NCI-H510A (cell line): ENCODE measurements at places on chromosomes 5 and 9.

DNA sequence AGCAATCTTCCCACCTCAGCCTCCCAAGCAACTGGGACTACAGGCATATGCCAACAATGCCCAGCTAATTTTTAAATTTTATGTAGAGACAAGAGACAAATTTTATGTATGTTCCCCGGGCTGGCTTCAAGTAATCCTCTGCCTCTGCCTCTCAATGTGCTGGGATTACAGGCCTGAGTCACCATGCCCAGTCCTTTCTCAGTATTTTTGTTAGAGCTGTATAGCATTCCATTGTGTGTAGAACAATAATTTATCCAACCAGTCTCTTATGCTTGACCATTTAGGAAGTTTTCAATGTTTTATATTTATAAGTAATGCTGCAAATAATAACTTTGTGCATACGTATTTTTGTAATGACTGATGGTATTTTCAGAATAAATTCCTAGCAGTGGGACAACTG lies 38.9 kb upstream of the CTXN3 start:
- no peak for DNase-seq

DNA sequence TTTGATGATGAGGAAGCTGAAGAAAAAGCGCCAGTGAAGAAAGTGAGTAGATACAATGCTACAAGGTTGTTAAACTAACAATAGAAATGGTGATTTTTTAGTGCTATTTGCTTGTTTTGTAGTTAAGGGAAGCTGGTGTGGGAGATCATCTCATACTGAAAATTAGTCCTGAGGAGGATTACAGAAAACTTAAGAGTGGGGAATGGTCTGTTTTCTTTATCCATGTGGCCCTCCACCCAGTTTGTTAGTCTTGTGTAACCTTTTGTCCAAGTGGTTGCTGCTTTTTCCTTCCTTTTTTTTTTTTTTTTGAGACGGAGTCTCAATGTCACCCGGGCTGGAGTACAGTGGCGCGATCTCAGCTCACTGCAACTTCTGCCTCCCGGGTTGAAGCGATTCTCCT lies 12.5 kb downstream of the NPM1 start:
- no peak for DNase-seq

DNA sequence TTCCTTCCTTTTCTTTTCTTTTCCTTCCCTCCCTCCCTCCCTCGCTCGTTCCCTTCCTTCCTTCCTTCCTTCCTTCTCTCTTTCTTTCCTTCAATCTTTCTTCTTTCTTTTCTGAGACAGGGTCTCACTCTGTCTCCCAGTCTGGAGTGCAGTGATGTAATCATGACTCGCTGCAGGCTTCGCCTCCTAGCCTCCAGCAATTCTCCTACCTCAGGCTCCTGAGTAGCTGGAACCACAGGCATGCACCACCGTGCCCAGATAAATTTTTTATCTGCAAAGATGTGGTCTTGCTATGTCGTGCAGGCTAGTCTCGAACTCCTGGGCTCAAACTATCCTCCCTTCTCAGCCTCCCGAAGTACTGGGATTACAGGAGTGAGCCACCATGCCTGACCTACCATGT lies 81.4 kb downstream of the SPATA31C2 start:
- DNase-seq, result no peak

DNA sequence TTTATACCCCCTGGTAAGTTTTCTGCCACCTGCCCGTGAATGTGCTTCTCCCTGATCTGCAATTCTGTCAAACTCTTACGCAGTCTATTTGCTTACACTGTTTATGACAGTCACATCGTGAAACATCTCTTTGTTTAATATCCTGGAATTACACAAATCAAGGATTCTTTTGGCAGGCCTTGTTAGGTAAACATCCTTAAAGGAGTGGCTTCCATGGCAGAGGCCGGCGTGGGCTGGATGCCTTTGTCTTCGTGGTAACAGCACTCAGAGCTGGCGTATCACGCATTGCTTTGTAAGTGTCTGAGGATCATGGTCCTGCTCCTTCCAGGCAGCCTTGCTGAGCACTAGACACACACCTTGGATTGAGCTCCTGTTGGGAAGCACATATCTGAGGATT lies 145.7 kb downstream of the IRX1 start:
- DNase-seq, result no peak

DNA sequence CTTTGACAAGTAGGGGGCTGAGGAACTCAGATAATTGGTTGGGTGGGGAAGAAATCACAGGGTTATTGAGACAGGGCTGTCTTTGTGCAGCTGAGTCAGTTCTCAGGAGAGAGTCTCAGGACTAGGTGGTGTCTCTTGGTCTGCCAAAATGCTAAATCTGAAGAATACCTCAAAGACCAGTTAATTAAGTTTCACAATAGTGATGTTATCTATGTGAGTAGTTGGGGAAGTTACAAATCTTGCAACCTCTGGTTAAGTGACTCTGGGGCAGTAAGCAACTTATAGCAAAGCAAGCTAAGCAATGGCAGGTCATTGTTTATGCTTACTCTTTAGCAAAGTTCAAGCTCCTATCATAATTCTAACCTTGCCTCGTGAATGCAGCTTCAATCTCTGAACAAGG lies 53.6 kb downstream of the GIN1 start:
- DNase-seq, result no peak

DNA sequence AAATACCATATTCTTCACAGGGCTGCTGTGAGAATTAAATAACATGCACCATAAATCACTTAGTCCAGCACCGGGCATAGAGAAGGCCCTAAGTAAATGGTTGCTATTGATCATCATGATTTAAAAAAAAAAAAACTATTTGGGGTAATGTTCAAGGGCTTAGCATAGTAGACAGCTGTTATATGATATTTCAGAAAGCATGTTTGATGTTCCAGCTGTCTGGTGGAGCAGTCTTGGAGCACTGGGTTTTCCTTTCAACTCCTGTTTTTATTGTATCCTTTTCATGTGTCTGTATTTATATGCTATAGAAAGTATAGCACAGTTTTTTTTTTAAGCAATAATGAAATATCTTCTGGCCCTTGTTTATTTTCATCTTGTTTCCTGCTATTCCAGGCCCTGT lies 28.0 kb upstream of the TOMM5 start:
- DNase-seq, result no peak

GRCh38 chr5:360257-361027 lies 38.9 kb downstream of the AHRR start:
- DNase-seq, result no peak

DNA sequence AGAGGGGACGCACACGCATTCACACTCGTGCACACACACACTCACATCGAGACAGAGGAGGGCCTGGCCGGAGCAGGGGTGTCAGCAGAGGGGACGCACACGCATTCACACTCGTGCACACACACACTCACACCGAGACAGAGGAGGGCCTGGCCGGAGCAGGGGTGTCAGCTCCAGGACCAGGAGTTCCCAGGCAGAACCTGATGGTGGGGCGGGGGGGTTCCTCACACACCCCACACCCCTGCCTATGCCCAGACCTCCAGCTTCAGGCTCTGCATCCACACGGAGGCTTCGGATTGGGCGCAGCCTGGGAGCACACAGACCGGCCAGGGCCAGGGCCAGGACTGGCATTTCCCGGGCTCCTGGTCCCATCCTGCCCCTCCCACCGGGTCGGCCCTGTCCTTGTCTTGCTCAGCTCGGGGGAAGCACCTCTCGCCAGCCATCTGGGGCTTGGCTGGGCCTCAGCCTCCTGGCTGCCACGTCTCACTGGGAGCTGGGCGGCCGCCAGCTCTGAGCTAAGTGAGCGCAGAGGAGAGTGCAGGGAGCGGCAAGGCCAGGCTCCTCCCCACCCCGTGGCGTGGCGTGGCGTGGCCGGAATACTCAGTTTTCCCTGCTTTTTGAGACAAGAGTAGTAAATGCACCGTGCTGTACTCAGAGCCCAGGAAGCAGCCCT lies 31.3 kb downstream of the ADAMTS2 start:
- DNase-seq, result no peak

DNA sequence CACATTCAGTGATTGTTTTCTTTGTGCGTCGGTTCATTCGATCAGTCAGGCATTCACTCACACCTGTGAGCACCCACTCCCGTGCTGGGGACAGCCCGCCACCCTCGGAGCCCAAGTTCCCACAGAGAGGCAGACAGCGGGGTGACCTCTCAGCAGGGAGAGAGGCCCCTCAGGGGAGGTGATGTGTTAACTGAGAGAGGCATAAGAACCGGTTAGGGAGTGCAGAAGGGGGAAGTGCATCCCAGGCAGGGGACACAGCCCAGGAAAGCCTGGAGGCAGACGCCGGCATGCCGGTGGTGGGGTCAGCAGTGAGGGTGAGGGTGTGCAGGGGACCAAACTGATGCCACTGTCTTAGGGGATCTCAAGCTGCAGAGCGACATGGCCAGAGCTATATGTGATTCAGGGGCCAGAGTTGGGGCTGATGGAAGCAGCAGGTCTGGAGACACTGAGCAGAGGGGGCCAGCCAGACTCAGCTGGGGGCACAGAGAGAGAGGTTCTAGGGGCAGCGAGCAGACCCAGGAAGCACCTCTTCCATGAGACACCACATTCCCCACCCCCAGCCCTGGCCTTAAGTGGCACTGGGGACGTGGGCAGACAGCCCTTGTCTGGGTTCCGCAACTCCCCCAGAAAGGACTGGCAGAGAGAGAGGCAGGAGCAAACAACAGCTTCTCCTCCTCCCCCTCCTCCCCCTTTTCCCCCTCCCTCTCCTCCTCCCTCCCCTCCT lies 35.9 kb downstream of the HK3 start:
- no peak for DNase-seq

- DNase-seq, result no peak
Observed at GRCh38 chr5:39835371-39835770, 410.6 kb upstream of the DAB2 start.

- no peak for DNase-seq
Observed at GRCh38 chr5:25974451-25974850, 1063.9 kb downstream of the CDH9 start.

GRCh38 chr5:172007175-172008110 lies 1.0 kb upstream of the FBXW11 start:
- no peak for DNase-seq
